Camera-type eye (tissue), 1 donor: ENCODE measurements at places on chromosomes 7 and 10. TPM values are rescaled to one million over a fixed set of nuclear protein-coding genes. Genes with fewer than 3 reads are reported as not detected.

PRLHR gene
- total RNA-seq: not detected

HOXA1 gene
- 0.44 TPM for total RNA-seq

TMEM130 gene
- 14.4 TPM for total RNA-seq

SAP25 gene
- total RNA-seq: not detected

IFIT1 gene
- total RNA-seq: 17.8 TPM

RNLS gene
- 14.6 TPM for total RNA-seq

OR9A2 gene
- not detected for total RNA-seq

PGAM2 gene
- total RNA-seq: 23.7 TPM

AGBL3 gene
- 5.8 TPM for total RNA-seq

RAB19 gene
- total RNA-seq: 0.93 TPM

OPN1SW gene
- total RNA-seq: 35.2 TPM

MOGAT3 gene
- total RNA-seq: not detected

SLC26A3 gene
- not detected for total RNA-seq

ABCB4 gene
- total RNA-seq: 4.6 TPM

IL6 gene
- total RNA-seq: not detected

PDCD11 gene
- total RNA-seq: 33.3 TPM

PCLO gene
- 34.6 TPM for total RNA-seq

DOCK1 gene
- total RNA-seq: 77.0 TPM

NRCAM gene
- 171 TPM for total RNA-seq

MTPN gene
- total RNA-seq: 138 TPM

PVRIG gene
- 0.33 TPM for total RNA-seq

PIK3AP1 gene
- total RNA-seq: 5.4 TPM

AKR1C3 gene
- total RNA-seq: 6.0 TPM

FFAR4 gene
- total RNA-seq: not detected

TMEM273 gene
- total RNA-seq: 11.9 TPM

LDB3 gene
- total RNA-seq: 24.9 TPM

GIMAP4 gene
- 22.5 TPM for total RNA-seq

AKR1C4 gene
- not detected for total RNA-seq

FAM25C gene
- not detected for total RNA-seq

PHKG1 gene
- total RNA-seq: 4.7 TPM
